H9 (cell line): ENCODE measurements at places on chromosomes 2 and 18.

DNA sequence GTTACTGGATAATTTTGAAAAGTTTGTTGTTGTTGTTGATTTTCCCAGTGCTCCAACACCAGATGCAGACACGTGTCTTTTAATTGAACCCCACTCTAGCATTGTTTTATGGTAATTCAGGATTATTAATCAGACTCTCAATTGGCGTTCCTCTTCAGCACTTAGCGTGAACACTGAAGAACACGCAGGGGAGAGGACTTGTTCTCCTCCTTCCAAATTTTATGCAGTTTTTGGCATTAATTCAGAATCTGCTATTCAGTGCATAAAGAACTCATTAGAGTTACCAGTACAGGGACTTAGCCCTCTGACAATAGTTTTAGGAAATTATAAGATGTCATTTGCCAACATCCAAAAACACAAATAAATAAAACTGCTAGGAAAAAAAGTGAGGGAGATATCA is 75.5 kb downstream of the SNTG2 start:
- peaks cover 7% of the 10 kb centered on the region for H3K4me1 ChIP-seq
- no peak overlapping the region for H3K27ac ChIP-seq
- no peak overlapping the region for H3K4me3 ChIP-seq
- H3K27me3 ChIP-seq, result no peaks in the 10 kb centered on the region

GRCh38 chr2:190468814-190469569 is 60.8 kb downstream of the MFSD6 start:
- no peaks in the 10 kb centered on the region for H3K4me1 ChIP-seq
- DNase-seq, result no peak
- peaks cover 23% of the 10 kb centered on the region for H3K36me3 ChIP-seq
- no peak overlapping the region for H3K27ac ChIP-seq
- no peaks in the 10 kb centered on the region for H3K27me3 ChIP-seq

DNA sequence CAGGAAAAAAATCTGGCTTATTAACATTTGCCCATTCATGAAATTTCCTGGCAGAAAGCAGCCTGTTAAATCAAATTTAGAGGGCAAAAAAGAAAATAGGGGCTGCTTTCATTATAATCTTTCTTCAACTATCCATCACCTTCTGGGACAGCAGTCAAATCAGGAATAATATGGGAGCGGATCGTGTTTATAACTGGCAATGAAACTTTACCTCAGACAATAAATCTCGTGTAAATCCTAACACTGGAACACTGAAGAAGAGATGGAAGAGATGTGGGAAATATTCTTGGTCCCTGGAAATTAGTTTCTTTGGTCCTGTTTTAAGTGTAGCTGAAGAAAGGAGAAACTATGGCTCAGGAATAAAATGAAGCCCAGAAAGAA is 77.5 kb upstream of the SERTAD2 start:
- H3K36me3 ChIP-seq, result no peaks in the 10 kb centered on the region
- no peak overlapping the region for H3K27ac ChIP-seq
- H3K27me3 ChIP-seq, result no peaks in the 10 kb centered on the region
- no peak for DNase-seq
- H3K4me3 ChIP-seq, result no peak overlapping the region
- peaks cover 2% of the 10 kb centered on the region for H3K4me1 ChIP-seq

- H3K27ac ChIP-seq, result no peak overlapping the region
- no peak for DNase-seq
- H3K27me3 ChIP-seq, result no peaks in the 10 kb centered on the region
- no peak overlapping the region for H3K4me3 ChIP-seq
- no peaks in the 10 kb centered on the region for H3K4me1 ChIP-seq
Measured at GRCh38 chr18:51070545-51070944, 40.5 kb downstream of the SMAD4 start.

- H3K36me3 ChIP-seq, result peaks cover 2% of the 10 kb centered on the region; the same call in 2 of the 3 replicates
- no peaks in the 10 kb centered on the region for H3K4me1 ChIP-seq
- no peak overlapping the region for H3K27ac ChIP-seq
- no peaks in the 10 kb centered on the region for H3K27me3 ChIP-seq
- H3K4me3 ChIP-seq, result no peak overlapping the region
Measured at GRCh38 chr2:22829791-22830190, 555.2 kb upstream of the KLHL29 start.
